ENCODE measurements at places on chromosomes 3 and 15.

GRCh38 chr3:136109499-136109898, 86.6 kb downstream of the MSL2 start:
- no peak for DNase-seq

- no peak for DNase-seq
These were observed 44.8 kb downstream of the FOXL2 start for GRCh38 chr3:138902171-138902570.

DNA sequence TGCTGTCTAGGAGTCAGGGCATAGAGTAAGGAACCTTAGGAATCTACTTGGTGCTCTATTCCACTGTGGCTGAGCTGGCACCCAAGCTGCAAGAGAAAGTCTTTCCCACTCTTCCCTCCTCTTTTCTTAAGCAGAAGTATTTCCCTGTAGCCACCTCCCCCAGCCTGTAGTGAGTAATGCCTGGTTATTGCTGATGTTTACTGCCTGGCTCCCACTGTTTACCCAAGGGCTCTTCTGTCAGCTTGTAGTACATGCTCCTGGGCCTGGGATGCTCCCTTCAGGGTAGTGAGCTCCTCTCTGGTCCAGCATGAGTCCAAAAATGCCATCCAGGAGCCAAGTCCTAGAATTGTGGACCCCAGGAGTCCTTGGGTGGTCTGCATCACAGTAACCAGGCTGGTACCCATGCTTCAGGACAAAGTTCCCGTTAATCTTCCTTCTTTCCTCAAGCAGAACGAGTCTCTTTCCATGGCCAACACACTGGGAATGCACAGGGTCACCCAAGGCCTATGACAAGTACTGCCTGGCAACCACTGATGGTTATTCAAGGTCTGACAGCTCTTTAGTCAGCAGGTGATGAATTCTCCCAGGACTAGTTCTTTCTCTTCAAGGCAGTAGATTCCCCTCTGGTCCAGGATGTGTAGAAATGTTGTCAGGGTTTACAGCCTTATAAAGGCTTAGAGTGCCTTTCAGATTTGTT, 17.6 kb downstream of the GALK2 start:
- DNase-seq: no peak

DNA sequence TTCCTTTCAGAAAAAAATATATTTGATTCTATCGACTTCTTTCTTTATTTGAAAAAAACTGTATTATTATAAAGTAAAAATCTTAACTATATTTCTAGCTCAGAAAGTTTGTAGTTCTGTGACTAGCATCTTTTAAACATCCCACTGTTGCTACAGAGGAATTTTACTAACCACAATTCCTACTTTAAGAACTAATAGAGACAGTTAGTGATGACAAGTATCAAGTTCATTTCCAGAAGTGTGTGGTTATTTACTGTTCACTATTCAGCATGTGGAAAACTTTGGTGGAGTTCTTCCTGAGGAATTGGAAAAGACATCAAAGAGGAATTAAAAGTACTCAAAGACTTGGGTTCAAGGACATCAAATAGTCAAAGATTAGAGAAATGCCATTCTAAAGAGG, 524.1 kb upstream of the CBLB start:
- no peak for DNase-seq

GRCh38 chr3:3800685-3801493, 1.7 kb downstream of the LRRN1 start:
- DNase-seq: no peak

DNA sequence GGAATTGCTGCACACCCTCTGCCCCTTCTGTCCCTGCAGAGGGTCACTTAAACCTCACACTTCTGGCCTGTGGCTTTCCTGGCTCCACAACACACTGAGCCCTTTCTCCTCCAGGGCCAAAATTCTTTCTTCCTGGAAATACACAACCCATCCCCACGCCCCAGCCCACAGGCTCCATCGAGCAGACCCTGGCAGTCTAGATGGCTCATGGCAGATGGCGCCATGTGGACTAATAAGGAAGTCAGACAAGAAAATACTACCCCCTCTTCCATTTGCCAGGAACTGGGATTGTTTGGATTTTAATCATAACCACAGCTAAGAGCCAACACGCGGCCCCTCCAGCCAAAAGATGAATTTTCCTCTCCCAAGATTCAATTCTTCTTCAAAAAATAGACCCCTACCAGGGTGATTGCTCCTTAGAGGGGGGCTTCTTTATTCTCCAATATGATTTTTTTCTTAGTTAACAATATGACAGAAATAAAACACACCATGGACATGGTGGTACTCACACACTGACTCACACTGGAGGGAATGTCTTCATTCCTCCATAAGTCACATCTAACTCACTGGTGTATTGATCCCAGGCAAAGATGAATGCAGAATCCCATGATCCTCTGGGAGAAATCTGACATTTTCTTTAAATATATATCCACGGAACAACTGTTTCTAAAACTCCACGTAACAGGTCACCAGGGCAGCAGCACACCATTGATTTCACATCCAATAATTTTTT, 111.5 kb downstream of the NTRK3 start:
- DNase-seq: no peak

- no peak for DNase-seq
These were observed 3.5 kb upstream of the ALDH1A2 start for GRCh38 chr15:58069008-58069407.

DNA sequence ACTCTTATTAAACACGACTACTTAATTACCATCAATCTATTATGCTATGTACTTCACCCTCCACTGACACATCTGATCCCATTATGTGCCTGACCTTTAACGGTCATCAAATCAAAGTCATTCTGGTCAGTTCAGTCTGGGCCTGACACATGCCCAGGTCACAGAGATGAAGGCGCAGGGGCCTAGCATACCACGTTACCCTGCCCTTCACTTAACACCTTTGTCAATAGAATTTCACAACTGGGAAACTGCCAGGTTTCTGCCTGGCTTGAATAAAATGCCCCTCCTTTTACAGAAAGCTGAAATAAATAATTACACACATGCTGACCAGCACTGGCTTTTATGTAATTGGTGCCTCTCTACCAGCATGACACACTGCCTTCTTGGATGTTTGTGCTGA, 39.5 kb downstream of the MECOM start:
- no peak for DNase-seq

DNA sequence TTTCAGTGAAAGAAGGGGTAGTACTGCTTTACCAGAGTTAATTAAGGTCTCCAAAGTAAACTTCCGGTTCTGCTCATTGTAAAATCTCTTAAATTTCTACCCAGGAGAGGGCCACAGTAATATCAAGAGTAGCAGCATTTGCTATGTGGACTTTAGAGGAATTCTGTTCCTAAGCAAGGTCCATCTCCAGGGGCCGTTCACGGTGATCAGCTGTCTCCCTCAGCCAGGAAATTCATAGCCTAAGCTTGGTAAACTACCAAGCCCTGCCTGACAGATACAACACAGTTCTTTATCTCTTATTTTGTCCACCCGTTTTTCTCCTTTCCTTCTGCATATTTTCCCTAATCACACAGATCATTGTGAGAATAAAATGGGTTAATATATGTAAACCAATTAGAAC, 2.3 kb downstream of the DUT start:
- DNase-seq: peak; percentile 15

DNA sequence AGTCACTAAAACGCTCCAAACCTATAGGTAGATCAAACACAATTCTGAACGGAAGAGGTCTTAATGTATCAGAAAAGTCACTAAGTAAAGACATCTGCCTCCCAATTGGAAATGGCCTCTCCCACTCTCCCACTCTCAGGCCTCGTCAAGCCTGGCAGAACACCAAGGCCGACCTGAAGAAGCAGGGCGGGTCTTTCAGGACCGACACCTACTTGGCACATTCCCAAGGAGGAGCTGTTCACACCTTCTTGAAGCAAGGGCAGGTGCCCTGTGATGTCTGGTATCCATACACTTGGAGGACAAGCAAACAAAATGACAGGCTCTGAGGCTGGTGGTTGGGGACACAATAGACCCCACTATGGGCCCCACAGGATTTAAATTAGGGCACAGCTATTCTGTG, 30.0 kb downstream of the XXYLT1 start:
- DNase-seq: no peak

DNA sequence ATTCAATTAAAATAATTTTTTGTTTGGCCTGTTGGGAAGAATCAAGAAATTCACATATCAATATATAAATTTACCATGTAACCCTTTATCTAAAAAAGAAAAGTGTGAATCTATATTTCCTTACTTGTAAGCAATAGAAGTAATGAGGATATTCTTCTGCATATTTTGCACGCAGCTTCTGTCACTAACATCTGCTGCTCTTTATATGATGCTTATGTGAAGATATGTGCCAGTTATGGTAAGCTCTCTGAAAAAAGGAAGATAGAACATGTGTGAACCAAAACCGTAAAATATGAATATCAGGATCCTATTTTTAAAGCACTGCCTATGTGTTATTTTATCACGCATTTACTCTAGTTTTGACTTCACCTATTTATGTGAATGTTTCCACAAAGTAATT, 96.4 kb upstream of the ATP11B start:
- no peak for DNase-seq

- no peak for DNase-seq
These were observed 190.9 kb downstream of the FAM43A start for GRCh38 chr3:194876403-194877095.

- DNase-seq: no peak
These were observed at the start of gene CCR1 for GRCh38 chr3:46208167-46208704. CCR1 (minus strand) TSS chr3:46208313; CDS start chr3:46204313, 4,000 bp downstream.
